Psoas muscle (tissue), 8 donors: ENCODE measurements at places on chromosomes 5 and 9. TPM values are rescaled to one million over a fixed set of nuclear protein-coding genes. Genes with fewer than 3 reads are reported as not detected.

- H3K4me3 ChIP-seq, result no peak overlapping the region
- H3K27me3 ChIP-seq, result no peaks in the 10 kb centered on the region
- H3K27ac ChIP-seq, result no peak overlapping the region
- no peaks in the 10 kb centered on the region for H3K4me1 ChIP-seq
These were observed 18.9 kb downstream of the SLCO4C1 start for GRCh38 chr5:102277144-102277543.

DNA sequence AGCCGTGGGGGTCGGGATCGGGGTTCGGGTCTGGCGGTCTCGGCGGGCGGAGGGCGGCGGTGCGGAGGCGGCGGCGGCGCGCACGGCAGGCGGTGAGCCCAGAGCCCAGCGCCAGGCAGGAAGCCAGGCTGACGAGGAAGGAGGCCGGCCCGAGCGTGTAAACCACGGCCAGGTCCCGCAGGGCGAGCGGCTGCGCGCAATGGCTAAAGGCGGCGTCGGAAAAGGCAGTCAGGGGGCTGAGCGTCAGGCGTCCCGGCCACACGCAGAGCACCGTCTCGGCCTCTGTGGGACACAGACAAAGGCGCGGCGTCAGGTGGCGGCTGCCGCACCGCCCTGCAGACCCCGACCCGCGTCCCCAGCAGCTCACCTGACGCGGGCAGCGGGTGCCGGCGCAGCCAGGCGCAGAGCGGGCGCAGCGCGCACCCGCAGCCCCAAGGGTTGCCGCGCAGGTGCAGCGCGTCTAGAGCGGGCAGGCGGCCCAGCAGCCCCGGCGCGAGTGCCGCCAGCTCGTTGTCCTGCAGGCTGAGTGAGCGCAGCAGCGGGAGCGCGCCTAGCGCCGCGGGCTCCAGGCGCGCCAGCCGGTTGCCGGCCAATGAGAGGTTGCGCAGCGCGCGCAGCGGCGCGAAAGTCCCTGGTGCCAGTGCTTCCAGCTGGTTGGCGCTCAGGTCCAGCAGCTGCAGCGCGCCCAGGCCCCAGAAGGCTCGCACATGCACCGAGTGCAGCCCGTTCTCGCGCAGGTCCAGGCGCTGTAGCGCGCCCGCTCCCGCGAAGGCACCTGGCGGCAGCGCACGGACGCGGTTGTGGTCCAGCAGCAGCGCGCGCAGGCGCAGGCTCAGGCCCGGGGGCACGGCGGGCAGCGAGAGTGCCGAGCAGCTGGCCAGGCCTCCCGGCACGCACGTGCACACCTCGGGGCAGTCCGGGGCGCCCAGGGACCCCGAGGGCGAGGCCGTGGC is 671 bp downstream of the LRRC26 start:
- H3K4me1 ChIP-seq, result peaks cover 23% of the 10 kb centered on the region
- no peak for DNase-seq
- no peaks in the 10 kb centered on the region for H3K27me3 ChIP-seq
- peak overlapping the region; percentile 58 for H3K4me3 ChIP-seq

Gene MRPL22
- total RNA-seq, result 53.0 TPM

DNA sequence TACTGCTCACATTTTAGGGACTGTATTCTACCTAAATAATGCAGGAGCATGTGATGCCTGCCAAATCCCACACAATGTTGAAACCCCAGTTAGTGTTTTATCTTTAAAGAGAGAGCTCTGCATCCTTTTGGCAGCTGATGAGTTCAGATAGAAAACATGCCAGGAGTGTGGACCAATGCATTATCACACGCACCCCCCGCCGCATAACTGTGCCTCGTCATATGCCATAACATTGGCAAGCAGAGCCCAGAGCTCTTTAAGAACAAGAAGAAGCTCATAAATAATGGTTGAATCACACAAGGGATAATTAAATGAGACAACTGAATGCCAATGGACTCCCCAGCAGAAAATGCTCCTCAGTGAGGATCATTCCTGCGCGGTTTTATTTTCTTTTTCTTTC is 52.8 kb upstream of the RORB start:
- H3K27ac ChIP-seq, result no peak overlapping the region
- no peaks in the 10 kb centered on the region for H3K4me1 ChIP-seq
- H3K36me3 ChIP-seq, result no peaks in the 10 kb centered on the region
- no peak for DNase-seq
- no peaks in the 10 kb centered on the region for H3K27me3 ChIP-seq

Gene OTP
- total RNA-seq, result not detected

DNA sequence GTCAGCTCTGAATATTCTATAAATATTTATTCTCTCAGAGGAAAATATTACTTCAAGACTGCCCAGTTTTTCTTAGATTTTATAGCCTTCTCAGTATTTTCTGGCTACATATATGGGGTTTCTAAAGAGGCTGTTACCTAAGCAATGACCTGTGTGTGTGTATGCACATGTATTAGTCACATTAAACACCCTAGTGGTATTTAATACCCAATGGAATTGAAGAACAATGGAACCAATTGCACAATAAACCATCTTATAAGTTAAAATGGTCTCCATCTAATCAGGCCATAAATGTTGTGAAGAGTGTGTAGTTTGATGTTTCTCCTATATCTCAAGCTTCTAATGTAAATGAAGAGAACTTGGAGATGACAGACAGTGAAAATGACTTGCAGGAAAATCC is 450.0 kb downstream of the SPATA31D1 start:
- H3K36me3 ChIP-seq, result no peaks in the 10 kb centered on the region
- no peak for DNase-seq
- H3K4me1 ChIP-seq, result no peaks in the 10 kb centered on the region
- no peak overlapping the region for H3K27ac ChIP-seq

Gene ARHGAP26
- total RNA-seq, result 12.0 TPM

Gene KCNV2
- not detected for total RNA-seq

GRCh38 chr9:137160716-137161557 is 8.9 kb downstream of the LRRC26 start:
- H3K4me3 ChIP-seq, result no peak overlapping the region
- H3K27me3 ChIP-seq, result peaks cover 55% of the 10 kb centered on the region
- no peaks in the 10 kb centered on the region for H3K36me3 ChIP-seq
- no peak for DNase-seq

GRCh38 chr9:34957492-34958410 is at the start of gene PHF24:
PHF24 (plus strand) TSS chr9:34958285; CDS start chr9:34971299, 13,014 bp downstream.
- H3K27me3 ChIP-seq, result no peaks in the 10 kb centered on the region
- no peak within 1 kb of the TSS for H3K27ac ChIP-seq
- H3K4me1 ChIP-seq, result no peaks in the 10 kb centered on the region
- no peaks in the 10 kb centered on the region for H3K36me3 ChIP-seq
- peak within 1 kb of the TSS; percentile 61 for H3K4me3 ChIP-seq

Gene TMEM232
- 1.1 TPM for total RNA-seq

Gene CDH9
- total RNA-seq, result not detected

DNA sequence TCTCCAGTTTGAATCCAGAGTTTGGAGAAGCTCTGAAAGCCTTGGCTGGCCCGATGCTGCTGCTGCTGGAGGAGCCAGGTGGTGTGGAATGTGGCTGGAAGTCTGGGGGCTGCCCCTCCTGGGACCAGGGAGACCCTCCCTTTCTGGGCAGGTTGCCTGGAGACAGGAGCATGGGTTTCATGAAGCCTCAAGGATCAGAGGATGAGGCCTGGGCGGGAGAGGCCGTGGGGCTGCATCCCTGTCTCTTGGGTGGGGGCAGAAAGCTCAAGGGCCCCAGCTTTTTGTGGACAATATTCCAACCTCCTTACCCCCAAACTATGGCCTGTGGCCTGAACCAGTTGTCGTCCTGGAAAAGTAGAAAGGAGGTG is 10.1 kb downstream of the FGF18 start:
- H3K27ac ChIP-seq, result no peak overlapping the region
- H3K36me3 ChIP-seq, result no peaks in the 10 kb centered on the region
- H3K27me3 ChIP-seq, result no peaks in the 10 kb centered on the region
- no peak overlapping the region for H3K4me3 ChIP-seq
- H3K4me1 ChIP-seq, result no peaks in the 10 kb centered on the region

Gene ANKRD20A1
- total RNA-seq, result 0.93 TPM

DNA sequence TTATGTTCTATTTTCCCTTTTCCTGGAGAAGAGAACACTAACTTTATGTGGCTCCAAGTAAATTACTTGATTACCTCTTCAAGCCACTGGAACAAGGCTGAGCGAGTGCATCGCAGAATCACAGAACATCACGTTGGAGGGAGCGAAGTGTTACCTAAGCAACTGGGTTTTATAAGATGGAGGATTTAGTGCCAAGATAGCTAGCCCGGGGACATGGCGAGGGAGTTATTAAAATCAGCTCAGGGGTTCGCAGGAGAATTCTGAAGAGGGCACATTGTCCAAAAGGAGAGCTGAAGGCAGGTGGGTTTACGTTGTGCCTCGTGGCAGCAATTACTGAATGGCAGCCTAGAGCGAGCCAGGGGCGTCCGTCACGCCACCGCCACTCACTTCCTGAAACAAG is 563.2 kb upstream of the ADAMTS16 start:
- H3K27ac ChIP-seq, result no peak overlapping the region
- H3K4me3 ChIP-seq, result no peak overlapping the region
- H3K4me1 ChIP-seq, result no peaks in the 10 kb centered on the region
- no peaks in the 10 kb centered on the region for H3K27me3 ChIP-seq
- DNase-seq, result no peak
- H3K36me3 ChIP-seq, result no peaks in the 10 kb centered on the region

- peaks cover 5% of the 10 kb centered on the region for H3K4me1 ChIP-seq
- H3K27ac ChIP-seq, result no peak overlapping the region
- peaks cover 2% of the 10 kb centered on the region for H3K36me3 ChIP-seq
- no peak overlapping the region for H3K4me3 ChIP-seq
- DNase-seq, result no peak
These were observed 27.8 kb upstream of the PTPDC1 start for GRCh38 chr9:94056442-94056974.

GRCh38 chr5:176157656-176158055 is 80.6 kb upstream of the SIMC1 start:
- DNase-seq, result no peak
- H3K36me3 ChIP-seq, result no peaks in the 10 kb centered on the region
- H3K27ac ChIP-seq, result no peak overlapping the region
- H3K27me3 ChIP-seq, result peaks cover 24% of the 10 kb centered on the region

Gene CRAT
- 141 TPM for total RNA-seq

DNA sequence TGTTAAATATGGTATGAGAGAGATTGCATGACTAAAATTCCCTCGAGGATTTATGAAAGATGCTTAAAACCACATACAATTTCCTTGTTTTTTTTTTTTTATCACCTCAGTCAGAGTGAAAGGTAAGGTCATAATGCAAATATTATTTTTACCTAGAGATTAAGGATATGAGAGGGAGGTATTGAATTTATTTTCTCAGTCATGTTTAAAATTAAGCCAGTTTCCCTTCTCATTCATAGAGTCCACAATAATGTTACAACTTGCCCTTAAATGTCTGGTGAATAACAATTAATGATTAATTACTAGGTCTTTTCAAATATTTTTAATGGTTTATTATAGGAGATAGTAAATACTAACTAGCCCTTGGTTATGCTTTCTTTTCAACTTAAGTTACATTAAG is 144.9 kb upstream of the HAPLN1 start:
- H3K27ac ChIP-seq, result no peak overlapping the region
- H3K4me1 ChIP-seq, result no peaks in the 10 kb centered on the region
- no peaks in the 10 kb centered on the region for H3K36me3 ChIP-seq
- DNase-seq, result no peak
- H3K4me3 ChIP-seq, result no peak overlapping the region

Gene IL5
- total RNA-seq, result not detected

GRCh38 chr5:176675676-176676360 is 28.5 kb downstream of the TSPAN17 start:
- no peaks in the 10 kb centered on the region for H3K27me3 ChIP-seq
- H3K27ac ChIP-seq, result no peak overlapping the region

DNA sequence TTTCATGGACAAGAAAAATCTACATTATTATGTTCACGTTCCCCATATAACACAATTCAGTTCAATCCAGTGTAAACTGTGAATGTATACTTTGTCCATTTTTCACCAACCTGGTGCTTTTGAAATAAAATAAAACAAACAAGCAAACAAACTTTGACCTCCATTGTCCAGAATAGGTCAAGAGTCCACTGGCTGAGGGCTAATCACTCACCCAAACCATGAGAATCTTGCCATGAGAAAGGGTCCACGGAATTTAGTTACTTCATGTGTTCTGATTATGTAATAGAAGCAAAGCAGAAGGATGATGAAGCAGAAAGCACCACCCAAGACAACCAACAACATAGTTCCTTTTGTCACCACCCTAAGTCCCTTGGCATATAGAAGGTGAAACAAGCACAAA is 28.7 kb downstream of the DIAPH1 start:
- H3K27me3 ChIP-seq, result no peaks in the 10 kb centered on the region
- no peak for DNase-seq
- H3K4me1 ChIP-seq, result peaks cover 35% of the 10 kb centered on the region
- H3K4me3 ChIP-seq, result no peak overlapping the region
- H3K27ac ChIP-seq, result no peak overlapping the region
- peaks cover 59% of the 10 kb centered on the region for H3K36me3 ChIP-seq

Gene GPRIN1
- total RNA-seq, result 0.30 TPM

Gene LAMC3
- not detected for total RNA-seq

- peak overlapping the region; percentile 83 for H3K27ac ChIP-seq
- DNase-seq, result peak; percentile 54
- H3K36me3 ChIP-seq, result no peaks in the 10 kb centered on the region
- peak overlapping the region; percentile 71 for H3K4me3 ChIP-seq
- no peaks in the 10 kb centered on the region for H3K27me3 ChIP-seq
These were observed 33.0 kb upstream of the NFIB start for GRCh38 chr9:14346811-14347405.

GRCh38 chr9:104506565-104506964 is 2.5 kb downstream of the OR13F1 start:
- no peaks in the 10 kb centered on the region for H3K36me3 ChIP-seq
- H3K4me3 ChIP-seq, result no peak overlapping the region
- no peaks in the 10 kb centered on the region for H3K27me3 ChIP-seq

Gene C9orf50
- not detected for total RNA-seq

Gene CENPH
- 1.6 TPM for total RNA-seq

Gene KCTD16
- total RNA-seq, result not detected

DNA sequence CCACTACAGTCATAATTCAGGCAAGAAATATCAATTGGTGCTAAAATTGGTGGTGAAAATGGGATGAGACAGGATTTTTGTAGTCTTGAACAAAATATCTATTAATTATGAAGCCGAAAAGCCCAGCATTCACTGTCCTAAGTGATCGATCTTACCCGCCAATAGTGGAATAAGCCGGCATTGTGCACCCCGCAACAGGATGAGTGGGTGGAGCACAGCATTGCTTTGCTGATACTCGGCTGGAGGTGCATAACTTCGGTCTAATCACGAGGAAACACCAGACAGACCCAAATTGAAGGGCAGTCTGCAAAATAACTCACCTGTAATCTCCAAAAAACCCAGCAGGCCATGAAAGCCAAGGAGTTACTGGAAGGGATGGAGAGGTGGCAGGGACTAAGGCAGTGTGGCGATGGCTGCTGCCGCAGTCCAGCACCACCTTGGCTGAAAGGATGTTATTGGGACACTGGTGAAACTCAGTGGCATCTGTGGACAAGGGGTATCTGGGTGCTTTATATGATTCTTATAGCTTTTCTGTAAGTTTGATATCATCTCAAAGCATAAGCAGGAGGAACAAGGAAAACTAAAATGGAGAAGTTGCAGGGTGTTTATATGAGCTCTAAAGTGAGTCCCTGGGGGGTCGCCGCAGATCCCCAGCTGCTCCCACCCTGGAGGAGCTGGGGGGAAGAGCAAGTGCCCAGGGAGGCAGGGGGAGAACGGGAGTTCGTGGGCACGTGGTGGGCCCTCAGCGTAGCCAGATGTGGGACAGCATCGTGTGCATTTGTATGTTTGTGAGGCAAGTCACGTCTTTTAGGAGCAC is 45.2 kb downstream of the AHRR start:
- H3K27me3 ChIP-seq, result no peaks in the 10 kb centered on the region
- H3K27ac ChIP-seq, result no peak overlapping the region
- no peak overlapping the region for H3K4me3 ChIP-seq
- DNase-seq, result no peak
- H3K4me1 ChIP-seq, result no peaks in the 10 kb centered on the region
- H3K36me3 ChIP-seq, result no peaks in the 10 kb centered on the region
